ENCODE measurements at places on chromosomes 12 and 14.

DNA sequence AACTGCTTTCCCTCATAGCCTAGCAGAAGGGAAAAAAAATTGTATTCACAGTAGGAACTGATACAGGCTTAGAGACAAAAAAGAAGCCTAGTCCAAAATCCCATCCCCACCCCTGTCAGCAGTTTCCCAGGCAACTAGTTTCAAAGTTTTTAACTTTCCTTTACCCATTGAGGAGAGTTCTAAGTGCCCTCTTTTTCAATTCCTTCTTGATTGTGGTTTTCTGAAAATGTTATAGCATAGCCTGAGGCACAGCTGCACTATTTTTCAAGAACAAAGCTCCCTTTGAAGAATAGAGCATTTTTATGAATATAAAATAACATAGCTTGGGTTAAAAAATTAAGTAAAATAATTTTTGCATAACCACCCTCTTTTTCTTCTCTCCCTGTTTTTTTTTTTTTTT, 81.6 kb downstream of the IPO8 start:
- DNase-seq: no peak

GRCh38 chr12:51391283-51392123, at the start of gene GALNT6:
TSS of gene GALNT6 (minus strand) at chr12:51391406. CDS start at chr12:51379781, 11,625 bp downstream.
- peak; percentile 63 for DNase-seq

DNA sequence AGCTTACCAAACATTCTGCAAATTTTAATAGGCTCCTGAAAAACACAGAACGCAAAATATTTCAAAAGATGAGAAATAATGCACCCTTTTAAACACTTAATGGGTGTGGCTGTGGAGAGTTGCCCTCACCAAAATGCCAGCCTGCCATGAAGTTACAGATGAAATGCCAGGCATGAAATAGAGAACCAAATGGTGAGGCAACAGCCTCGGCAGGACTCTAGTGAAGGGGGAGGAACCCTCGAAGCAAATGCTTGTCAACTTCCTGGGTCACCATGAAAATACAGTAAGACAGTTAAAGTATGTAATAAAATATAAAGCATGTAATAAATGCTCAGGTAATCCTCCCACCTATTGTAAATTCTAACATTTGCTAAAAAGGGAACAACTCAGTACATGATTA, 24.1 kb downstream of the DUSP16 start:
- DNase-seq: no peak

DNA sequence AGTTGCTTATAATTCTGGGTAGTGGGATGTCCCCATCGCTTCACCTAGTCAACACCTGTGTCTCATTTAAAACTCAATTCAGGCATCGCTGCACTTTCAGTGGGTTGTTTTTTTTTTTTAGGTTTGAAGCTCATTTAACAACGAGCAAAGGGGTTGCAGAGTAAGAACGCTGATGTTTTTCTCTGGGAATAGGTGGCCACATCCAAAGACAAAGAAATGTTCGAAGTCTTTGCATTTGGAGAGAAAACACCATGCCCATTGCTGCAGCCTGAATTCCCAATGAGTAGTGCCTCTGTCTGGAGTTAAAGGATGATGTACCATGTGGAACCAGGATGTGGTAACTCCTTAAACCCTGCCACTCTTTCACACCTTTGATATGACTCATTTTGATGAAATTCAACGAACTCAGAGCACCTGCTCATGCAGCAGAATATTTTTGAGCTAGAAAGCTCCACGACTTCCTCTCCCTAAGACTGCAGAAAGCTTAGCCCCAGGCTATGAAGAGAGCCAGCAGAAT, 35.1 kb upstream of the BATF start:
- DNase-seq: no peak

- no peak for DNase-seq
Observed at GRCh38 chr12:52601671-52602070, 408 bp upstream of the KRT72 start.

DNA sequence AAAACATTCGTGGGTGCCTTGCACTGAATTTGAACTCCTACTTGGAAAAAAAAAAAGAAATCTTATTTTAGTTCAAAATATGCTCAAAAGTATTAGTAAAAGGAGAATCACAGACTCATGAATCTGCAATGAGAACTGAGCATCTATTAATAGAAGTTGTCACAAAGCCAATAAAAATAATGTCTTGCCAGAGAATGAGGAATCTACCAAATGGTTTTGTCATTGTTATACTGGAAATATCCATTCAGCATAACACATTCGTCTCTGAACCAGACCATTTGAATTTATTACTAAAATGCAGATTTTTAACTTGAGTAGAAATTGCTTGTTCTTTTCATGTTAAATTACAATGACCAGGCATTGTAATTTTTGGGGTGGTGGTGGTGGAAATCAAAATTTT, 11.6 kb upstream of the PTPRB start:
- DNase-seq: no peak

DNA sequence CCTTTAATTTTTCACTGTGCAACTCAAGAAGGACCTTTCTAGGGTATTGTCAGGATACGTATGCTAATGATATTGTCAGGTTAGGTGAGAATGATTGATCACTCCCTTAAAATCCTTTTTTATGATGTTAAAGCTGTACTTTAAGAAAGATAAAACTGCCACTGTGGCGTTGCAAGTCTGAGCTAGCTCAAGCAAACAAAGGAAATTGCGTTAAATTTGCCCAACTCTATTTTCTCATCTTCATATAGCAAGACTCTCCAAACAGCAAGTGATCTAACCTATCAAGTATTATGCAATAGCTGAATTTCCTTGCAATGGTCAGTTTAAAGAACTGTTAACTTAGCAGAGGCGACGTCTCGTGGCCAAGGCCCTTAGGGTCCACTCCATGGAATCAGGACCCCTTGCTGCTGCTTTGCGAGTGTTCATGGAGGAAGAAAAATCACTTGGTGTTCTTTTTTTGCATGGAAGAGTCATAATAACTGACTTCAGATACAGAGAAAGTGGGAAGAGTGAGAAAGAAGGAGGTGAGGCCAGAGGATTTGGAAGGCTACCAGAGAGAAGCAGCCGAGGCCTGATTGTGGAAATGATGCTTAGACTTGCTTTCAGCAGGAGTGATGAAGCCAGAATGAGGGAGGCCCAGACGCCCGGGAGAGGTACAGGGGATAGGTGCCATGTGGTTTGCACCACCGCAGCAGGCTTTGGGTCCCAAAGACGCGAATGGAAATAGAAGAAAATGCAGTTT, 2.5 kb downstream of the TRAF3 start:
- no peak for DNase-seq

- DNase-seq: no peak
Observed at GRCh38 chr12:70400124-70400523, 34.0 kb downstream of the KCNMB4 start.

- no peak for DNase-seq
Observed at GRCh38 chr12:16552301-16552700, 53.7 kb downstream of the LMO3 start.
